Stimulated activated CD4-positive, alpha-beta T cell treated with anti-CD3 and anti-CD28 coated beads, Interleukin-1b, Interleukin-23, amount 100 ng/mL, for 24 hours (primary cell): ENCODE measurements at places on chromosomes 2 and 18.

DNA sequence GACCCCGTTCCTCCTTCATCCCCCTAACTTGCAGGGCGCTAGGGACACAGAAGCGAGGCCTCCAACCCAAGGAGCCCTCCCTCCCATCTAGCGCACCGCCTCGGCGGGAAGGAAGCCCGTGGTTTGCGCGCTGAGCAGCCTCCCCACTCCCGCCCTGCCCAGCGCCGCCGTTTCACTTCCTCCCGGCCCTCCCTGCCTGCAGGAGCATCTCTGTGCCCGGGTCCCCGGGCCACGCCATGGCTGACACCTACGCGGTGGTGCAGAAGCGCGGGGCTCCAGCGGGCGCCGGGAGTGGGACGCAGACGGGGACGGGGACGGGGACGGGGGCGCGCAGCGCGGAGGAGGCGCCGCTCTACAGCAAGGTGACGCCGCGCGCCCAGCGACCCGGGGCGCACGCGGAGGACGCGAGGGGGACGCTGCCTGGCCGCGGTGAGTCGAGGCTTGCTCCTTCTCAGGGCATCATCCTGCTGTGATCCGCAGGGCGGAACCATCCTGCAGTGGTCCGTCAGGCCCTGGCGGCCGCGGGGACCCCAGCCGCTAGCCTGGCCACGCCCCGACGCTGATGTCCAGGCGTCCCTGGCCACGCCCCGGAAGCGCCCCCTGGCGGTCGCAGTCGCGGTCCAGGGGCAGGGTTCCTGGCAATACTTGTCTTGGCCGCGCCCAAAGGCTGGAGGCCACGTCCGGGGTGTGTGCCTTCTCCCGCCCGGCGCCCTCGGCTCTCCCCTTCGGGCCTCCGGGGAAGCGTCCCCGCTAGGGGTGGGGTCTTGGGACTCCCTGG, 16.4 kb downstream of the PTPN18 start:
- peak; percentile 59 for DNase-seq

DNA sequence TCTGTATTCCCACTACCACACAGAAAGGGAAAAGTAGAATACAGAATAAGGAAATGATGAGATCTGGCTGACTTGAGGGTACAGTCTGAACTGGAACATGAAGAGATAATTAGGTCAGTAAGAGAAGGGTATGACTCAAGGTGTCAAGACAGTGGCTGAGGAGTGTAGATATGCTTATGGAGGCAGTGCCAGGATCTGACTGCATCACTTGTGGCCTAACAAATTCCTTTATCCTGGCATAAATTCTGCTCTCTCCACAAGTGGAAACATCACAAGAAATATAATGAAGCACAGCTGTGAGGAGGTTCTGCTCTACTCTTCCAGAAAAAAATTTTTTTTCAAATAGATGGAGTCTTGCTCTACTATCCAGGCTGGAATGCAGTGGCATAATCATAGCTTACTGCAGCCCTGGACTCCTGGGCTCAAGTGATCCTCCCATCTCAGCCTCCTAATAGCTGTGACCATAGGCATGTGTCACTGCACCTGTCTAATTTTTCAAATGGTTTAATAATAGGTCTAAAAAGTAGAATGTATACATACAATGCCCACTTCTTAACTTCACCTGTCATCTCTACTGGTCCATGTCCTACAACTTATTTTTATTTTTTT, 85.3 kb downstream of the C2orf74 start:
- no peak for DNase-seq

DNA sequence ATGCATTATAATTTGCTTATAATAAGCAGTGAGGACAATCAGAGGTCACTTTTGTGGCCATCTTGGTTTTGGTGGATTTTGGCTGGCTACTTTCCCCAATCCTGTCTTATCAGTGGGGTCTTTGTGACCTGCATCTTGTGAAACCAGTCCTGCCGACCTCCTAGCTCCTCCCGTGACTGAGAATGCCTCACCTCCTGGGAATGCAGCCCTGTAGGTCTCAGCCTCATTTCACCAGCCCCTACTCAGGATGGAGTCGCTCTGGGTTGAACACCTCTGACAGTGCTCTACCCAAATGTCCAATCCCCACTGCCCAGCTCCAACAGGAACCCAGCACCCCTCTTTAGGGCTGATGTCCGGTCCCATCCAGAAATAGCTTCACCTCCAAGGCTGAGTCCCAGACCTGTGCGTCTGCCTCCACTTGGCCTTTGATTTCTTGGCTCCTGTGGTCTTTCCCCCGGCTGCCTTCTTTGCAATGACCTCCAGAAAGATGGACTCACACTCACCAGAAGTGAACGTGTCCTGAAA, 31.3 kb upstream of the PXDN start:
- no peak for DNase-seq

DNA sequence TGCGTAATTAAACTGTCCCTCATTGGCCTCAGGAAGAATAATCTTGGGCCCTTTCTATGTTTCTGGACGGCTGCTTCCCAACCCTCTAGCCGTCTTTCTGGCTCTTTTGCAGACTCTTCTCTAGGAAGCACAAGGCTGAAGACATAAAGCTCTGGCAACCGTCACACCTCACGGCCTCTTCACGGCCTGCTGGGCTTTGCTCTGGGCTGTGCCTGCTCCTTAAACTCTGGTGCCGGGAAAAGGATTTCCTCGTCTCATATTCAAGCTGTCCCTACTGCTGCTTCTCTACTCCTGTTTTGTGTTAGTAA, 36.0 kb upstream of the WIPF1 start:
- DNase-seq: no peak

- no peak for DNase-seq
Measured at GRCh38 chr2:230797515-230798495, 66.9 kb upstream of the ITM2C start.

- DNase-seq: no peak
Measured at GRCh38 chr2:29347774-29348461, 232.7 kb downstream of the CLIP4 start.

DNA sequence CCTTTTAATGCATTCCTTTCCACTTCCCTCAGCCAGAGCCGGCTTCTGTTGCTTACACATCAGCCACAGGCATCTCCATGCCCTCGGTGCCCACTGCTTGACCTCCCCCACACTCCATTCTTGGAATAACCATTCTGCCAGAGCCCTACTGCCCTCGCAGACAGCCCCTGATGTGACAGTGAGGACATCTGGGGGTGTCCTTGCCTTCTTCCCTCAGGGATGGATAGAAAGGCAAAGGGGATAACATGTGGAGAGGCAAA, 6.4 kb upstream of the NPPC start:
- no peak for DNase-seq

DNA sequence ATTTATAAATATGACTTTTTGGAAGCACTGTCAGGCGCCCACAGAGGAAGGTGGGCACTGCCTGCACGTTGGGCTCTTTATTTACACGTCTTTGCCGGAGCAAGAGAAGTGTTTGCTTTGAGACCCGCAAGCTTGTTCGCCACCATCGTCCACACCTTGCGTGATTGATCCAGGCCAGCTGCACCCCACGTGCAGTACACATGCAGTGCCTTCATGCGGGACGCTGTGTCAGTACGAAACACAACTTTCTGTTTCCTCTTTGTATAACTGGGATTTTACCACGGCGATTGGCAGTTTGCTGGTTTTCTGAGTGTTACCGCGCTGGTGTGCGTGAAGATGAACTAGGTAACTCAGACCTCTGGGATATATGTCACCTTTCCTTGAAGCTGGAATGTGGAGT, 571.0 kb upstream of the SALL3 start:
- no peak for DNase-seq

DNA sequence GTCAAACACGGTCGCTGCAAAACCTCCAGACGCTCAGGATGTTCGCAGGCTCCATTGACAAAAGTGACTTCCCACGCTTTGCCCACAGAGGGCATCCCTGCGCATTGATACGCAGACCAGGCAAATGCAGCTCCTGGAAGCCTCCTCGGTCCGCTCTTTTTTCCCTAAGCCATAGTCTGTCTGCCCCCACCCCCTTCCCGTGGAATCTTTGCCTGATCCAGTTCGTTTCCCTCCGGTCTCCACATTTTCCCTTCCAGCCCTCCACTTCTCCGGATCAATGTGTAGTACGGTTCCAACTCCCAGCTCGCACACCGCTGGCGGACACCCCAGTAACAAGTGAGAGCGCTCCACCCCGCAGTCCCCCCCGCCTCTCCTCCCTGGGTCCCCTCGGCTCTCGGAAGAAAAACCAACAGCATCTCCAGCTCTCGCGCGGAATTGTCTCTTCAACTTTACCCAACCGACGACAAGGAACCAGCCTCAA, at the start of gene DCC:
TSS of gene DCC (plus strand) at position 307 of the 481 bp plus-strand sequence. CDS start 591 bp downstream, outside the sequence.
- DNase-seq: no peak

GRCh38 chr2:28435814-28436351, 43.2 kb downstream of the FOSL2 start:
- DNase-seq: no peak

- DNase-seq: no peak
Measured at GRCh38 chr18:65942854-65943253, 192.0 kb downstream of the CDH7 start.

- DNase-seq: no peak
Measured at GRCh38 chr2:222943820-222944219, 83.0 kb downstream of the ACSL3 start.

DNA sequence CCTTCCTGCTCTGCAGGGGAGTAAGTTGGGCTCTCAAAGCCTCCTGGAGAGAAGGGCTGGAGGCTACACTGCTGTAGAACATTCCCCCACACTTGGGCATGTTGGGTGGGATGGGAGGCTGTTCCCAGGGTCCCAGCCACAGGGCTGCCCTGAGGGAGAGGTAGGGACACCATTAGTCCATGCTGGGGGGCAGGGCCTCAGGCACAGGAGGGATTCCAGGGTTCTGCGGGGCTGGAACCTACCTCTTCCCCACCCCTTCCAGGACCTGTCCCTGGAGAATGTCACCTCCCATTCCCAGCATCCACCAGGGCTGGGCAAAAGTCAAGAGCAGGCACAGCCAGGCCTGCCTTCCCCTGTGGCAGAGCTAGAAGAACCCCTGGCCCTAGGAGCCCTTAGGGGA, 6.9 kb upstream of the ADRA2B start:
- DNase-seq: no peak

GRCh38 chr2:31784868-31785267, 204.1 kb upstream of the SRD5A2 start:
- no peak for DNase-seq

DNA sequence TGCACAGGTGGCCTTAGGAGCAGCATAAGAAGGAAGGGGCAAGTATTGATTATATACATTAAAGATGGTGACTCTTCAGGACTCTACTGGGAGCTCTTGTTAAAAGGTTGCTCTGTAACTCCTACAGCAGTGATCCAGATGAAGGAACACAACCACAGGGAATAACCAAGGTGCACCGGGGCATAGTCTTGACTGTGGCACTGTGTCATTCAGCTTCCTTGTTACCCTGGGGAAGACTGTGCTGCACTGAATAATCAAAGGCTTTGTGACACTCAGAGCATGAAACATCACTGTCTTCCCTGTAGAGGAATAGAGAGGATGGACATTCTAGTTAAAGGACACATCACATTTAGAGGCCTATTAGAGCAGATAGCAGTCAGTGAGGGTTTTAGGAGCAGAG, 105.3 kb downstream of the UBE2E3 start:
- no peak for DNase-seq

DNA sequence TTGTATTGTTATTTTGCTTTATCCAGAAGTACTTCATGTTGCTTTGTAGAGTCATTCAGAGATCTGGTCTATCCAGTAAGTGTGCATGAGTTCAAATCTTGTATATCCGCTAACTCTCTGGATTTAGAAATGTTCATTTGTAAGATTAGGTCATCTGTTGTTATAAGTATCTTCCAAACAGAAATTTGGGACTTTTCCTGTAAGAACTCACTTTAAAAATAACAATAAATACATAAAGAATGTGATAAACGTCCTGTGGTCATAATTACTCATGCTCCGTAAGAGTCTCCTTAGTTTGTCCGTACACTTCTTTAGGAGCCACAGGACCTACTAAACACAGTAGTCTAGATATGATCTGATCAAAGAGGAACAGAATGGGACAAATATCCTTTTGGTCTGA, 699.9 kb upstream of the SLC8A1 start:
- DNase-seq: no peak

GRCh38 chr2:18290386-18290785, 270.1 kb downstream of the RDH14 start:
- no peak for DNase-seq

DNA sequence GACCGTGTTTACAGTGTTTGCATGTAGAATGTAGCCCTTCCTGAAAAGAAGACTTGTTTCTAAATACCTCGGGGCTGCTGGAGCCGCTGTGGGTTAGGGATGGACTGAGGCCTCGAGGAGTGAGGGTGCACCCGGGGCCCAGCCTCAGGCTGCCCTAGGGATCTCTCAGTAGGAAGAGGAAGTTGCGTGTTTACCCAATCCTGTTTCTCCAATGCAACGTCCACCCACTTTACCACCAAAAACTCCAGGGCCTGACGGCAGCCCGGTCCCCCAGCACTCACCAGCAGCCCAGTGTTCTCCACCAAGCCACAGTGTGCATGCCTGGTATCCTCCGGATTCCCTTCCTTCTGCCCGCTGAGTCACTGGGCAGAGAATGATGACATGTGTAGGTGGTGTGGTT, 255.8 kb downstream of the GLI2 start:
- DNase-seq: no peak

- no peak for DNase-seq
Measured at GRCh38 chr2:147449323-147449991, 395.4 kb upstream of the ACVR2A start.

- no peak for DNase-seq
Measured at GRCh38 chr2:138615257-138615656, 113.7 kb downstream of the SPOPL start.

DNA sequence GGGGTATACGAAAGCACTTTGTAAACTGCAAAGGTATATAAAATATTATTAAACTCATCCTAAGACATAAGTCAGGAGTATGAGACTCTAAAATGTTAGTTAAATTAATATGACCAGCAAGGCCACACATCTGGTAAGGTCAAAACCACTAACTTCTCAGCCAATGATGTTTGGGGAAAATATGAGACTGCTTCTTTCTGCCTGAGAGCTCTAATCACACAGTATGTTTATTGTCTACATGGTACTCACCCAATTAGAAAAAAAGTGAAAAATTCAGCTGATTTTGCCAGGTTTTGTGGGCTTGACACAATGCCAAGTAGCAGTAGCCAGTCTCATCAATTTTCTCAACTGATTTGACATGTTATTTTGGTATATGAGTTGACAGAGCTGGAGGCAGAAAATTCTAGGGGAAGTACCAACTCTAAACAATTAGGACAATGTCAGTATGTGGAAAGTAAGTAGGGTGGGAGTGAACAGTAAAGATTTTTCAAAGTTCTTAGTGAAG, 87.3 kb downstream of the ALK start:
- DNase-seq: no peak

- DNase-seq: no peak
Measured at GRCh38 chr18:8368512-8369217, 240.6 kb upstream of the RAB12 start.

DNA sequence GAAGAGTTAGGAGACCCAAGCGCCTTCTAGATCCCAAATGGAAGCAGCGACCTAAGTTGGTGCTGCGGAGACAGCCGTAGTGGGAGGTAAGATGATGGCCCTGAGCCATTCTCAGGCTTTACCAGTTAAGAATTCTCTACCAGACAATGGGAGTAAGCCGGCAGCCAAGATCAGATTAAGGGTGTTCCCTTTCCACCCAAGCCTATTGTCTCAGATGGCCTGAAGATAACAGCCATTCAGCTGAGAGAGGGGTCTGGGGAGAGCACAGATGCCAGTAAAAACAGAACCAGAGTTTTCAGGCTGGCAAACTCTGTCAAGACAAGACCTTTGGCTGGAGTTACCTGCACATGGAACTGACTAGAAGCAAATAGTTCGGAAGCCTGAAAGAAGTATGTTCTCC, 191.7 kb upstream of the HAAO start:
- no peak for DNase-seq
